Activated CD8-positive, alpha-beta T cell treated with anti-CD3 and anti-CD28 coated beads for 36 hours (primary cell): ENCODE measurements at places on chromosomes 16 and 17. TPM values are rescaled to one million over a fixed set of nuclear protein-coding genes. Genes with fewer than 3 reads are reported as not detected.

MMP15 gene
- total RNA-seq, result 0.25 TPM

AXIN2 gene
- 0.69 TPM for total RNA-seq

ACAP1 gene
- 342 TPM for total RNA-seq

HOXB1 gene
- total RNA-seq, result not detected

SLC38A8 gene
- total RNA-seq, result not detected

CARD14 gene
- 0.50 TPM for total RNA-seq

DNA sequence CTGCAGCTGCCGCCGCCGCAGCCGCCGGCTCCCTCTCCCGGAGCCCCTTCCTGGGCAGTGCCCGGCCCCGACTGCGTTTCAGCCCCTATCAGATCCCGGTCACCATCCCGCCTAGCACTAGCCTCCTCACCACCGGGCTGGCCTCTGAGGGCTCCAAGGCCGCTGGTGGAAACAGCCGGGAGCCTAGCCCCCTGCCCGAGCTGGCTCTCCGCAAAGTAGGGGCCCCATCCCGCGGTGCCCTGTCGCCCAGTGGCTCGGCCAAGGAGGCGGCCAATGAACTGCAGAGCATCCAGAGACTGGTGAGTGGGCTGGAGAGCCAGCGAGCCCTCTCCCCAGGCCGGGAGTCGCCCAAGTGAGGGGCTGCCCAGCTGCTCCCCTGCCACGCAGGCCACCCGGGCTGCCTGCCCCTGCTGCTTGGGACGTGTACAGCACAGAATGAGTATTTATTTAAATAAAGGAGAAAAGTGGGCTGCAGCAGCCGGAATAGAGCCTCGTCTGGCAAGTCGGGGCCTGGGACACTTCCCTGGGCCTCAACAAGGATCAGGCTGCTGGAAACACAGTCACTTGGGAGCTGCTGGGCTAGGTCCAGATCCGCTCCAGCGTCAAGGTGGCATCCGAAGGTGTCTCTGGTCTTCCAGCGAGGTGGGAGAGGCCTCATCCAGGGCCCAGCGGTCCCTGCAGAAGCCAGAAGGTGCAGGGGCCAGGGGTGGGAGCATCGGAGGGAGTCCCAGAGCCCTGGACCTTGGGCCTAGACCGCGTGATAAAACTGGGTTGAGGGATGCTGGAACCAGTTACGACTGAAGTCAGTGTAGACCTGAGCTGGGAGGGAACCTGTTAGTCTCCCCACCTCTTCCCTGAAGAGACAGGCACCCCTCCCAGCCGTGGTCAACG lies 8.8 kb downstream of the TBX2 start:
- H3K4me3 ChIP-seq, result peak overlapping the region; percentile 42
- no peak overlapping the region for H3K27ac ChIP-seq
- DNase-seq, result no peak
- peaks cover 56% of the 10 kb centered on the region for H3K27me3 ChIP-seq

GRCh38 chr16:10383626-10384025 lies 2.2 kb upstream of the ATF7IP2 start:
- DNase-seq, result no peak
- no peaks in the 10 kb centered on the region for H3K27me3 ChIP-seq
- no peak overlapping the region for H3K4me3 ChIP-seq

- H3K27me3 ChIP-seq, result no peaks in the 10 kb centered on the region
- no peak overlapping the region for H3K27ac ChIP-seq
- peaks cover 20% of the 10 kb centered on the region for H3K4me1 ChIP-seq
- peaks cover 2% of the 10 kb centered on the region for H3K36me3 ChIP-seq
- no peak for DNase-seq
These were observed 7.8 kb downstream of the CLCN7 start for GRCh38 chr16:1466968-1467521.

GRCh38 chr17:42531455-42532354 lies 4.3 kb upstream of the NAGLU start:
- H3K4me3 ChIP-seq, result peak overlapping the region; percentile 65
- no peaks in the 10 kb centered on the region for H3K27me3 ChIP-seq
- peaks cover 42% of the 10 kb centered on the region for H3K4me1 ChIP-seq
- peak; percentile 64 for DNase-seq
- peak overlapping the region; percentile 27 for H3K27ac ChIP-seq

DNA sequence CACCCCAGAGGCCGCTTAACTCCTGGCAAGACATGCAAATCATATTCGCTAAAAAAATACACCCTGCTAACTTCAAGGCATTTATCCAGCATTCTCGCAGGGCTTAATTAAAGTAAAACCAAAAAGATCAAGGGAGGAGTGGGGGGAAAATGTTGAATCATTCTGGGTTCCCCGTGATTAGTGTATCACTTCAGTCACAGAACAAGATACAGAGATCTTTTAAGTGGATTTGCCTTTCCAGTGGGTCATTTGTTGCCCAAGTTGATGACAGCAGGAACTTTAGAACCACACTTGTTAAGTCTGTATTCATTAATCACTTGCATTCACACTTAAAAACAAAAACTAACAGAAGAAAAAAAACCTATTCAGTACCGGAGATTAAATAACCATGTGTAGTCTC lies 17.3 kb downstream of the CRYBA1 start:
- H3K4me1 ChIP-seq, result peaks cover 37% of the 10 kb centered on the region
- H3K27me3 ChIP-seq, result no peaks in the 10 kb centered on the region
- DNase-seq, result no peak
- peak overlapping the region; percentile 78 for H3K27ac ChIP-seq

DNA sequence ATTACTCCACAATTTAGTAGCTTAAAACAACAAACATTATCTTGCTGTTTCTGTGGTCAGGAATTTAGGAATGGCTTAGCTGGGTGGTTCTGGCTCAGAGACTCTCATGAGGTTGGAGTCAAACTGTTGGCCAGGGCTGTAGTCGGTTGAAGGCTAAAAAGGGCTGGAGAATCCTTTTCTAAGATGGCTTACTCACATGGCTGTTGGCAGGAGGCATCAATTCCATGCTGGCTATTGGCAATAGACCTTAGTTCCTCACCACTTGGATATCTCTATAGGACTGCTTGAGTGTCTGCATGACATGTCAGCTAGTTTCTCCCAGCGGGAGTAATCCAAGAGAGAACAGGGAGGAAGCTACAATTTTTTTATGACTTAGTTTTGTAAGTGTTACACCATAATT lies 6.6 kb upstream of the EFCAB13 start:
- H3K27ac ChIP-seq, result no peak overlapping the region
- no peaks in the 10 kb centered on the region for H3K27me3 ChIP-seq
- no peaks in the 10 kb centered on the region for H3K4me1 ChIP-seq
- H3K36me3 ChIP-seq, result no peaks in the 10 kb centered on the region
- no peak overlapping the region for H3K4me3 ChIP-seq
- no peak for DNase-seq

- DNase-seq, result no peak
- H3K27ac ChIP-seq, result peak overlapping the region; percentile 76
- H3K4me3 ChIP-seq, result peak overlapping the region; percentile 80
- H3K4me1 ChIP-seq, result peaks cover 45% of the 10 kb centered on the region
- peaks cover 8% of the 10 kb centered on the region for H3K36me3 ChIP-seq
These were observed 1.9 kb upstream of the LCMT1 start for GRCh38 chr16:25109643-25110042.

GRCh38 chr17:8223356-8224126 lies 13.2 kb upstream of the AURKB start:
- H3K27ac ChIP-seq, result peak overlapping the region; percentile 99
- peak; percentile 80 for DNase-seq
- H3K4me3 ChIP-seq, result peak overlapping the region; percentile 97
- H3K4me1 ChIP-seq, result peaks cover 34% of the 10 kb centered on the region
- H3K27me3 ChIP-seq, result peaks cover 8% of the 10 kb centered on the region
- H3K36me3 ChIP-seq, result peaks cover 32% of the 10 kb centered on the region

GRCh38 chr17:63277629-63278028 lies 168.5 kb downstream of the CYB561 start:
- H3K4me1 ChIP-seq, result peaks cover 31% of the 10 kb centered on the region
- H3K27me3 ChIP-seq, result no peaks in the 10 kb centered on the region
- H3K4me3 ChIP-seq, result no peak overlapping the region
- H3K36me3 ChIP-seq, result peaks cover 1% of the 10 kb centered on the region
- DNase-seq, result no peak

- DNase-seq, result no peak
- H3K4me3 ChIP-seq, result no peak overlapping the region
- no peaks in the 10 kb centered on the region for H3K36me3 ChIP-seq
- peaks cover 33% of the 10 kb centered on the region for H3K27me3 ChIP-seq
- no peak overlapping the region for H3K27ac ChIP-seq
These were observed 24.5 kb downstream of the TBX2 start for GRCh38 chr17:61423967-61424649.

GRCh38 chr17:46745376-46745775 lies 73.1 kb downstream of the WNT3 start:
- no peaks in the 10 kb centered on the region for H3K4me1 ChIP-seq
- DNase-seq, result no peak
- no peak overlapping the region for H3K4me3 ChIP-seq
- H3K27ac ChIP-seq, result no peak overlapping the region
- peaks cover 3% of the 10 kb centered on the region for H3K36me3 ChIP-seq

DNA sequence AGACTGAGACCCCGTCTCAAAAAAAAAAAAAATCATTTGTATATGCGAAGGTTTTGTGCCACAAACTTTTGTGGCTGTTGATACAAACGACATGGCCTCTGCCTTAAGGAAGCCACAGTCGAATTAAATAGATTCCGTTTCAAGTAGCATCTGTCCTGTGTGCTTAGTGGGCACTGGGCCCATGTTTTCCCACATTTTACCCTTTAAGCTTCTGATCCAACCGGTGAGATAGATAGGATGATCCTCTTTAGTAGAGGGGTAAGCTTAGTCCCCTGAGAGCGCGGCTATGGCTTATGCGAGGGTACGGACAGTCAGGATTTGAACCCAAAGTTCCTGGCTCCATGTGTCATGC lies 776 bp upstream of the TMEM219 start:
- no peak for DNase-seq
- no peaks in the 10 kb centered on the region for H3K27me3 ChIP-seq
- H3K4me1 ChIP-seq, result peaks cover 19% of the 10 kb centered on the region
- H3K4me3 ChIP-seq, result peak overlapping the region; percentile 86
- peaks cover 2% of the 10 kb centered on the region for H3K36me3 ChIP-seq
